WTC11 (cell line): ENCODE measurements at places on chromosomes 5 and 9. TPM values are rescaled to one million over a fixed set of nuclear protein-coding genes. Genes with fewer than 3 reads are reported as not detected.

GRCh38 chr5:38621840-38622437 is 65.5 kb upstream of the LIFR start:
- no peak for DNase-seq

DNA sequence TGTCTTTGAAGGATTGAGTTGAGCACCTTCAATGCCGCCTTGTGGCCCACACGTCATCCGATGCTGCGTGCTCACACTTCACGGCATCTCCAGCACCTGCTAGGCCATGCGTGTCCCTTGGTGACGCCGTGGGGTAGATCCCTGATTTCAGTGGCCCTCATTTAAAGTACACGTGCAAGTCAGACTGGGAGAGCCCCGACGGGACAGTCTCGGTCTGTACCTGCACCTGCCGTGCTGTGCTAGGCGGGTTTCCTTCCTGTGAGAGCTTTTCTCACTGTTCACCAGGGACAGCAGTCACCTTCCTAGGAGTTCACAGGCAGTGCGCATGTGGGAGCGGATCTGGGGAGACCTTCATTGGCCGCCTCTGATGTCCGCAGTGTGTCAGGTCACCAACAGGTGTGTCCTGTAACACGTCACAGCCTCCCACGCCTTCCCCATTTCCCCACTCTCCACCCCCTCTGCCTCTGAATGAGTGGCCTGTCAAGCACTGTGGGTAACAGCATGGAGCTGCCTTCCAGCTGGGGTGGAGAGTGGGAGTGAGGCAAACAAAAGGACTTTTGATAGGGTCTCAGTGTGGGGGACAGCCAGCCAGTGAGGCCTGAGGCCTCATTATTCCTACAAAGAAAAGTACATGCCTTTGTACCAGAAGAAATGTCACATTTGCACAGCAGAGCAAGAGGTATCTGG is 236.4 kb downstream of the FANCC start:
- DNase-seq, result no peak

GRCh38 chr9:113823421-113823820 is 52.7 kb upstream of the ZNF618 start:
- DNase-seq, result no peak

- peak; percentile 22 for DNase-seq
Measured at GRCh38 chr5:158364367-158364766, 505.4 kb upstream of the CLINT1 start.

TNFSF8 gene
- total RNA-seq, result 0.25 TPM in 1 of 3 replicates, not detected in the others

SPINK4 gene
- total RNA-seq, result not detected in 3 replicates
